Fibroblast of pulmonary artery (primary cell): ENCODE measurements at places on chromosomes 11 and 22.

- no peak for DNase-seq
Measured at GRCh38 chr11:60345489-60345888, 18.4 kb downstream of the MS4A6E start.

DNA sequence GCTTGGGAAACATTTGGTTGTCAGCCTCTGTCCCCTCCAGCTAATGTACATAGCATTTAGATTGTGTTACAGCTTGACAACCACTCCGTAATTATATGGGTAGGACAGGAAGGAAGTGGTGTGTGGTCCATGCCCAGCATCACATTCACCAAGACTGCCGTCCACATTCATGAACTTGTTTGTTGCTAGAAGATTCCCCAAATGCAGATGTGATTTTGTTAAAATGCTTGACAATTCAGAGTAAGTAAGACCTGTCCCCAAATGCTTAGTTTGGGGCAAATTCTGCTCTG is 1482.7 kb downstream of the TBC1D22A start:
- no peak for DNase-seq

DNA sequence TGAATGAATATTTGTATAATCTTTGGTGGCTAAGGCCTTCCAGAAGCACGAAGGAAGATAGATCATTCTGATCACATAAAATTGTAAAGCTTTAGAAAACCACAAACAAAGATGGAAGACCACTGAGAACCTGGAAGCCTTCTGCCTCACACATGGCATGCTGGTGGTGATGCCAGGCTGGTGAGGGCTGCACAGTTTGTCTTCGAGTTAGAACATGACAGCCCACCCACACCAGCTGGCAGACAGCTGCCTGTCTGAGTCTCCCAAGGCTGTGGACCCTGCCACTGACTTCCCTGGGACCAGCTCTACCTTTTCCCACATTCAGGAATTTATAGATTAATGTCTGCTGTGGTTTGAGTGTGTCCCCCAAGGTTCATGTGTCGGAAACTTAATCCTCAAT is 48.8 kb upstream of the B3GAT1 start:
- DNase-seq = no peak

- DNase-seq = no peak
Measured at GRCh38 chr11:47414685-47415070, 6.3 kb downstream of the SLC39A13 start.

DNA sequence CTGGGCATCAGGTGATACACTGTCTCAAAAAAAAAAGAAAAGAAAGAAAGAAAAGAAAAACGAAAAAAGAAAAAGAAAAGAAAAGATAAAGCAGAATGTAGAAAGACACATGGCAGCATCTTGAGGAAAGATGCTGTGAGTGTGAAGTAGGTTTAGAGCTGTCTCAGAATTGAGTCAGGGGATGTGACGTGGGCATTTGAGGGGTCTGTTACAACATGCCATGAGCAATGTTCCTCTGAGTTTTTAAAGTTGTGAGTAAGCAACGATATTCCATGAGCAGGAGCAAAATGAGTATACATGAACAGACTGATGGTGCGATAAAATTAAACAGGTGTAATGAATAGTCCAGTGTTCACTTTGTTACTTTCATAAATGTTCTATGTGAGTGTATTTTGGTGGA is 11.3 kb upstream of the QSER1 start:
- DNase-seq = no peak

DNA sequence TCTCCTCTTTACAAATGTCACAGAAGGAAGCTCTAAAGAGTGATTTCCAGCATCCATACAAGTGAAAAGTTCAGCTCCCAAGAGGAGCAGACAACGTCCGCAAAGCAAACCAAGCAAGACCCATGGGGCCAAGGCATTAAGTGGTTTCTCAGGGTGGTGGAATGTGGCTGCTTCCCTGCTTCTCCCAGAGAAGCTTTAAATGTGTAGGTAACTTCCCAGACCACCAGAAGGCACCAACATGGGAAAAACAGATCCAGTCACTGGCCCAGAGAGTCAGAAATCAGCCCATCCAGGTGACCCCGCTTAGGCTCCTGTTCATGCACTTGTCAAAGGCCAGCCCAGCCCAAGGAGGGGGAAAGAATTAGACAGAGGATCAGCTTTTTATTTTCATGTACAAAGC is 13.3 kb upstream of the PHF21A start:
- DNase-seq = no peak

- DNase-seq = no peak
Measured at GRCh38 chr11:116702772-116703385, 69.9 kb downstream of the BUD13 start.

- DNase-seq = no peak
Measured at GRCh38 chr22:24504956-24505736, 10.0 kb downstream of the UPB1 start.
